Astrocyte (in vitro differentiated cells and primary cell): ENCODE measurements at places on chromosomes 6 and 20.

DNA sequence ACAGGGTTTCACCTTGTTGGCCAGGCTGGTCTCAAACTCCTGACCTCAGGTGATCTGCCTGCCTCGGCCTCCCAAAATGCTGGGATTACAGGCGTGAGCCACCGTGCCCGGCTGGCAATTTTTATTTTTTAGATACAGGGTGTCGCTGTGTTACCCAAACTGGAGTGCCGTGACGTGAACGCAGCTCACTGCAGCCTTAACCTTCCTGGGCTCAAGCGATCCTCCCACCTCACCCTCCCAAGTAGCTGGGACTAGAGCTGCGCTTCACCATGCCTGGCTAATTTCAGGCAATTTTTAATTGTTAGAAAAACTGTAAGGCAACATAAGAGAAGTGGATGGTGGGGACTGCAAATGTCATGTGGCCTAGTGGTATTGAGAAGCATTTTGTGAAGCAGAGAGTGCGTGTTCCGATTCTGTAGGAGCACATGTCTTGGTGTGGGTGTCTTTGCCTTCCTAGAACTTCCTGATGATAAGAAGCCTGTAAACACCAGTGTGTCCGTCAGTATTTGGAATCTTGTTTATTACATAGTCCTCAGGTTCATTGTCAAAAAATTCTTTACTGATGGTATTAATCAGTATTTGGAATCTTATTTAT is 18.0 kb downstream of the JARID2 start:
- no peak for DNase-seq

DNA sequence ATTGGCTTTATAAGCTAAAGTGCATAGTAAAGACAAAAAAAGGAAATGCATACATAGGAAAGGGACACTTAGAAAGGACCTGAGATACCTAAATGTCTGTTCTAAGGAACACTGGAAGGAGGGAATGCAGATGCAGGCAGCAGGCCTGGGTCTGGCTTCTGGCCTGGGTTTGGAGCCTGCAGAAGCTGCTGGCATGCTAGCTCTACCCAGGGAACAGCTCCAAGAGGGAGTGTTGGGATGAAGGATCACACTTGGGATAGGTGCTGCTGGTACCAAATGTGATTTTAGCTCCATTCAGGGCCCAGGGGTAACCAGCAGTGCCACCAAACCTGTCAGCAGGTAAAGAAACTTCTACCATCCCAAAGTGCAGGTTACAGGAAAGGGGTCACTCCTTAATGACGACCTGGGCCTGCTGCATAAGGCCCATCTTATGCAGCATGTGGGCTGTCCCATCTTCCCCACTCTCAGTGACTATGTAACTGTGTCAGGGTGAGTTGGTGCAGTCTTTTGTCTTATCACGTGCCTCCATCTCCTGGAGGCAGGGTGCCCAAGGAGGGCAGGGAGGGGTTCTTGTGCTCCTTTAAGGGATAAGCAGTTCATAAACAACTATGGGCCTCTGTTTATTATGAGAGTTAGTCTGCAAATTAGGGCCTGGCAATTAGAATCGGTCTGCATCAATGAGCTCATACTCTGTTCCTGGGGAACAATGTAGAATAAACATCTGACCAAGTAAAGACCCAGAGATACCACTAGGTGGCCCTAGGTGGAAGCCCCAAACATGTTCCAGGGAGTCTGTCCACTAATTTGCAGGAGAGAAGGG is 26.9 kb downstream of the DDX27 start:
- peak; percentile 31 for DNase-seq

DNA sequence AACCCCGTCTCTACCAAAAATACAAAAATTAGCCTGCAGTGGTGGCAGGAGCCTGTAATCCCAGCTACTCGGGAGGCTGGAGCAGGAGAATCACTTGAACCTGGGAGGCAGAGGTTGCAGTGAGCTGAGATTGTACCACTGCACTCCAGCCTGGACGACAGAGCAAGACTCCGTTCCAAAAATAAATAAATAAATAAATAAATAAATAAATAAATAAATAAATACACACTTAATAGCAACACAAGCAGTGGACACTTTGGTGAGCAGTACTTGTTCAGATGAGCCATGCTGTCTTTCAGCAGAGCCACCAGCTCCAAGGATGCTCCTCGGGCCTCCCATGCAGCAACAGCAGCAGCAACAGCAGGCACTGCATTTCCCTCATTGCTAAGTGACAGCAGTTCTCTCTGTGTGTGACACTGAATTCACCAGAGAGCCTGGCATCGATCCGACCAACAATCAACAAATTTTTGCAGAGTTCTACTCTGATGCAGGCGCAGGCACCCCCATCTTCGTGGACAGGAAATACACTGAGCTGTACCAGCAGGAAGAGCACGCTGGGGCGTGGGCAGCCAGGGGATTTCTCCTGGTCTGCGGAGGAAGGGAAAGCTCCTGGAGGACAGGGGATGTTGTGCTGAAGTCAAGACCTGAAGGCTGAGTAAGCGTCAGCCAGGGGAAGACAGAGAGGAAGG is 54.0 kb upstream of the SNX9 start:
- no peak for DNase-seq

GRCh38 chr20:61932711-61933480 is 132.8 kb downstream of the TAF4 start:
- DNase-seq: no peak

- DNase-seq: peak; percentile 78
Measured at GRCh38 chr6:107763946-107764345, 60.2 kb downstream of the SCML4 start.

DNA sequence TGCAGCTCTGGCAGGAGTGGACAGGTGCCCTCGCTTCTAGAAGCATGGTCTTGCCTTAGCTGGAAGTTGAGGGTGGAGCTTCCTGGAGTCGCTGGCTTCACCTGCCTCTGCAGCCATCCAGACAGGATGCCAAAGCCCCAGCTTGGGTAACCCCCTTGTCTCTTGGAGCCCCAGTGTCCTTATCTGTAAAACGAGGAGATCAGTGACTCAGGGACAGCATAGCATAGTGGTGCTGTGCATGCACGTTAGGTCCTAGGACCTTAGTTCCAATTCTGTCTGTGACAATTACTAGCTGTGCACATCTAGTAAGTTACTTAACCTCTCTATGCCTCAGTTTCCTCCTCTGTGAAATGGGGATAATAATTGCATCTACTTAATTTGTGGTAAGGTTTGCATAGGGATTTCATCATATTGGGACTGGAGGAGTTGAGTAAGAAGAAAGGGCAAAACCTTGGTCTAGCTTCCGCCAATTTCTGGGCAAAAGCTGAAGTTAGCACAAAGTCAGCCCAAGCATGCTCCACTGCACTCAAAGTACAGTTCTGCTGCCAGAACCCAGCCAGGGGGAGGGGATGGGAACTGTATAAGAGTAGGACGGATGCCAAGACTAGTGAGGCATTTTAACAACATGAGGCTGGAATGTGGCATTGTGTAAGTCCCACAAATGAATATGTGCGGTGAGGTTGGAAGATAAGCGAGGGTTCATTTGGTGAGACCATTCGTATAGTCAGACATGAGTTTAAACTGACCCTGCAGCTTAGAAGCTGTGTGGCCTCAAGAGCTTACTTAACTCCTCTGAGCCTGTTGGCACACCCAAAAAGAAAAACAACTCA is 24.5 kb downstream of the TOX2 start:
- peak; percentile 100 for DNase-seq

- no peak for DNase-seq
Measured at GRCh38 chr6:169022079-169022478, 231.6 kb downstream of the THBS2 start.

DNA sequence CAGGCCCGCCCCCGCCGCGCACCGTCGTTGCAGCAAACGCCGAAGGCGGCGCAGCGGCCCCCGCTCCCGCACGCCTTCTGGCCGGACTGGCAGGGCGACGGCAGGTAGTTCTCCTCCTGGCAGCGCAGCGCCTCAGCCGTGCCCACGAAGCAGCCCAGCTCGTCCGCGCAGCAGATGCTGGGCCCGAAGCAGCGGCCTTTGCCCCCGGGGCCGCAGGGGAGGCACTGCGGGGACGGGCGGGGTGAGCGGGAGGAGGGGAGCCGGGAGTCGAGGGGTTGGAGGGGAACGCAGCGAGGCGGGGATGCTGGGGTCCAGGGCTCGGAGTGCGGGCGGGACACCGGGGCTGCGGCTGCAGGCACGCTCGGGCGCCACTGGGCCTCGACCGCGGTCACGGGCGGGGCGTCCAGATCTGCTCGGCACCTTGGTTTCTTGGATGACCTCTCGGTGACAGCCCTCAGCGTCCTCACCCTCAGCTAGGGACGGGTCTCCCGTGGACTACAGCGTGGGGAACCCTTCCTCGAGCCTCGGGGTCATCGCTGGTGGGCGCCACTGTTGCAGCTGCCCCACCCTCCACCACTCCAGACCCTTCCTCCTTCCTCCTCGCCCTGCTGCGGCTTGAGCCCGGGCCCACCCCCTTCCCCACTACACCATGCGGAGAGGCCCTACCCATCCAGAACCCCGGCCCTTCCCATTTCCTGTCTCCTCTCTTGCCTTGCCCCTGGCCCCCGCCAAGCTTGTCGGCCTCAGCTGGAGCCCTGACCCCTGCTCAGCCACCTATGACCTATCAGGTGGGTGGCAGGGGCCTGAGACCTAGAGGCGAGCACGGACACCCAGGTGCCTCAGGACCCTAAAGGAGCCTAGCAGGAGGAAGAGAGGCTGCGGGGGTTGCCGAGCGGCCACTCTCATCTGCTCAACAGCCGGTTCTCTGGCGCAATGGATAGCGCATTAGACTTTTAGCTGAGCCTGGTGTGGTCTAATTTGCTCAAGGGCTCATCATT is 1.3 kb downstream of the AVP start:
- no peak for DNase-seq

- no peak for DNase-seq
Measured at GRCh38 chr20:12717061-12717460, 291.7 kb upstream of the SPTLC3 start.

- DNase-seq: peak; percentile 11
Measured at GRCh38 chr6:12392490-12392889, 102.3 kb downstream of the EDN1 start.

- DNase-seq: peak; percentile 86
Measured at GRCh38 chr20:62704341-62704948, 4.2 kb upstream of the NTSR1 start.

GRCh38 chr6:122734529-122735395 is 44.8 kb upstream of the FABP7 start:
- no peak for DNase-seq

DNA sequence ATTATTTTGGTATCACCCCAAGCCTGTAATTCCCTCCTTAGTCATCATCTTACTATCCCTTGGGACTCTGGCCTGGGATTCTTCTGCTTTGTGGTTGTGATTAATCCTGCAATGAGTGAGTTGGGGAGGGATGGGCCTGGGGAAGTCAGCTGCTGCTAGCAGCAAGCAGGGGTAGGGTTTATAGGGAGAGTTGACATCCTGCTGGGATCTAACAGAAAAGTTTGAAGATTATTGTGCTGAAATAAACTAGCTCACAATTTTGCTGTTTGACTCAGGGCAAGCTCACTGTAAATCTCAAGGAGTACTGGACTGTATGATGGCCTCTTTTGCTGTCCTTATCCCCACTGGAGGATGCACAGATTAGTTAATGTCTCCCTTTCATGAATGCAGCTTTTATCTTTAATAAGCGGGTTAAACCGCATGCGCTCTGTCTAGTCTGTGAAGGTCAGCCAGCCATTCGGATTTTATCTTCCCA is 83.4 kb downstream of the JARID2 start:
- DNase-seq: peak; percentile 95

GRCh38 chr6:112018619-112019416 is 35.1 kb upstream of the CCN6 start:
- DNase-seq: no peak

DNA sequence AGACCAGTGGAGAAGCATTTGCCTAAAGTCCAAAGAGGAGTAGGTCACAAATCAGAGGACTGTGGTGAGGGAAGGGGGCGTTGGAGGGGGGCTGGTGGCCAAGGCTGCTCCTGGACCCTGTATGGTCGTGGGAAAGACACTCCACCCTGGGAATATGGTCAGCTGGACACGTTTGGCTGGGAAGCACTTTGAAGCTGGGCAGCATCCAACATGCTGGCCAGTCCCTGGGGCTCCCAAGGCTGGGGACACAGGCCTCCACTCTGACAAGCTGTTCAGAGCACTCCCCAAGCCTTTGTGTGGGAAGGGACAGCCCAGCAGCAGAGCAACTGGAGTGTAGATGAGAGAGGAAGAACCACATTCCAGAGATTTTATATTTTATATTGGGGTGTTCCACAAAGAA is 203.2 kb downstream of the ANKRD60 start:
- DNase-seq: no peak

DNA sequence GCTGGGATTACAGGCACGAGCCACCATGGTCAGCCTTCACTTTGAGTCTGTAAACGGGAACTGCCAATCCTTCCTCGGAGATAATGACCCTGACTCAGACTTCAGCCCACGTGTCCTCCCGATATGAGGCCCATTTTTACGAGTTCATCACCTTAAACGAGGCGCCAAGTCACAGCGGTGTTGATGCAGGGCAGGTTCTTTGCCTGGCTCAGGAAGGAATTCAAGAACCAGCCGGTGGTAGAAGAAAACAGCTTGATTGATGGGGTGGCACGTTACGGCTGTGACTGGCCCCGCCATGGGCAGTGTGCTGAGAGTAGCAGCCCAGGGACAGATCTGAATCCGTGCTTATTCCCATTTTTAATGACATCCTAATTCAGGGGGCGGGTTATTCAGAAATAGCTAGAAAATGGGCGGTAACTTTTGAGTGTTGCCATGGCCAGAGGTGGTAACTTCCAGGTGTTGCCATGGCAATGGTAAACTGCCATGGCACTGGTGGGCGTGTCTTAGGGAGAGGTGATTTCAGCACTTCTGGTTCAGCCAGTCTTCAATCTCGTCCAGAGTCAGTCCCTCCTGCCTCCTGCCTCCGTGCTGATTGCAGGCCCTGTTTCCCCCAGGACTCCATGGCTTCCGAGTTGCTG is 9.1 kb upstream of the MAP1LC3A start:
- no peak for DNase-seq

GRCh38 chr6:134714113-134714512 is 235.8 kb downstream of the ALDH8A1 start:
- no peak for DNase-seq

DNA sequence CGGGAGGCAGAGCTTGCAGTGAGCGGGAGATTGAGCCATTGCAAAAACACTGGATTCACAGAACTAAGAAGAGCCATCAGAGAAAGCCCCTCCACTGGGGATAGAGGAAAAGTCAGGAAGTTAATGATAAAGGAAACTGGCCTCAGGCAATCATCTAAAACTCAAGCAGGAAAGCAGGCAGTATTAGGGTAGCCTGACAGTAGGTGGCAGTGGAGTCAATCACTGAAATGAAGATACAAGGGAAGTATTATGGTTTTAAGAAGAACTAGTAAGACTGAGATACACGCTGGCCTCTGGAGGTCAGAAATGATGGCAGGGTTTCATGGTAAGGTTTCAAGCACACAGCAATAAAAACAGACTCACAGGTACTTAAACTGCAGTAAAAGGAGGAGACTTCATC is 578.3 kb downstream of the HACE1 start:
- DNase-seq: no peak

DNA sequence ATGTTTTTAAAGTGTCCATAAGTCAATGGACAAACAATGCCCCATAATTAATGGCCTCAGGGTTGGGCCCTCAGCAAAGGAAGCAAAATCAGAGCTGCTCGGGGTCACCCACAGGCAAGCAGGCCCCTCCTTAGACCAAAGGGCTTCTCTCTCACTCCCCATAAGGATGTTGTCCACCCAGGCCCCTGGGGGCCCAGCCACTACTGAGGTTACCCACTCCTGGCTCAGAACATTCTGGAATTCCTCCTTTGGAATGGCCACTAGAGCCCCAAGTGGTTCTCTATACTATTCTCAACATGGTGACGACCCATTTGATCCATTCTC is 50.9 kb downstream of the BANF2 start:
- DNase-seq: no peak
